ENCODE measurements at places on chromosomes 12 and 14. TPM values are rescaled to one million over a fixed set of nuclear protein-coding genes. Genes with fewer than 3 reads are reported as not detected.

DCAF5 gene
- total RNA-seq = 51.0 TPM

GDF11 gene
- 6.2 TPM for total RNA-seq

GPR135 gene
- total RNA-seq = 3.0 TPM

DNA sequence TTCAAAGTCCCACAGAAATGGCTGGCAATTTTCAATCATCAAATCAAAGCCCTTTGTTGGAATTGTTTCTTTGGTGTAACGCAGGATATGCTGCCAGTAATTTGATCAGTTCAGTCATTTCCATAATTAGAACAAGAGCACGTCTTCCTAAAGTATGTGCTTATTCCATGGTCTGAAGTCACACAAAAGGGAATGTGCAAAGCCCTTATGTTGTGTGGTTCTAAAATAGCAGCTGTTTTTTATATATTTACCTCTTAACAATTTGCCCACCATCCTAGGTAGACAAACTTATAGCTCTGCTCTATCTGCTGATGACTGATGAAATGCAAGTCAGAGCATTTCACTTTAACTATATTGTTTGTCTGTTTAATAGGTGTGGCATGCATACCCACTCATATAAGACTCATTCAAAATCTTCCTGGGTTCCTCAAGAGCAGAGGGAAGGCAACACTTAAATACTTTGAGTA, 176.1 kb upstream of the SLC38A2 start:
- H3K27ac ChIP-seq = no peak overlapping the region
- H3K27me3 ChIP-seq = no peaks in the 10 kb centered on the region
- no peak overlapping the region for H3K4me3 ChIP-seq
- H3K36me3 ChIP-seq = no peaks in the 10 kb centered on the region
- no peaks in the 10 kb centered on the region for H3K4me1 ChIP-seq
- no peak for DNase-seq

DNA sequence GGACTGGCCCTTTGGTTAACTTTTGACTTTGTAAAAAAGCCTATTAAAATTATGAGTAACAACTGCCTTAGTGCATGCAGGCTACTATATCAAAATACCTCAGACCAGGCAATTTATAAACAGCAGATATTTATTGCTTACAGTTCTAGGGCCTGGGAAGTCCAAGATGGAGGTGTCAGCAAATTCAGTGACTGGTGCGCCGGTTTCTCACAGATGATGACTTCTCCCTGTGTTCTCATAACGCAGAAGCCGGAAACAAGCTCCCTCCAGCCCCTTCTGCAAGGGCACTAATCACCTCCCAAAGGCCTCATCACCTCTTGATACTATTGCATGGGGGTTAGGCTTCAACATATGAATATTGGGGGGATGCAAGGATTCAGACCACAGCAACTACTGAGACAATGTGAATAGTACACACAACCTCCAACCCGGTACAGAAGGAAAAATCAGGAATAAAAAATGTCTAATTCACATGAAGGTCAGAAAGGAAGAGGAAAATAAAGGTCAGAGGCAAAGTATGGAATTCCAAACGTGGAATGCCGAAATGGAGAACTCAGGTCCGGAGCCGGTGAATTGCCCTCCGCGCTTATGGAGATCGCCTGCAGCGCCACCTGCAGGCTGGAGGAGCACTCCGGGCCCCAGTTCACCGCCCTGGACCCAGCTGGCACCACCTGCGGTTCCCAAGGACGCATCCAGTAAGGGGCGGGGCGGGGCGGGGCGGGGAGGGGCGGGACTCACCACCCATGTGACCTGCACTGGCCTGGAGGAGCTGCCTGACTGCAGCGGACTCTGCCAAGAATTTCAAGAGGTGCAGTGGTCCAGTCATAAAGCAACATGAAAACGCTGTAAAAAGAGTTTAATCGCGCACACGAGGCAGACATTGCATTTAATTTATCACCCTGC, 203.4 kb downstream of the KIF26A start:
- H3K4me1 ChIP-seq = no peaks in the 10 kb centered on the region
- H3K27me3 ChIP-seq = no peaks in the 10 kb centered on the region
- H3K36me3 ChIP-seq = no peaks in the 10 kb centered on the region
- DNase-seq = peak; percentile 70

PLEKHH1 gene
- total RNA-seq = 26.2 TPM
